ENCODE measurements at places on chromosomes 5 and 9.

DNA sequence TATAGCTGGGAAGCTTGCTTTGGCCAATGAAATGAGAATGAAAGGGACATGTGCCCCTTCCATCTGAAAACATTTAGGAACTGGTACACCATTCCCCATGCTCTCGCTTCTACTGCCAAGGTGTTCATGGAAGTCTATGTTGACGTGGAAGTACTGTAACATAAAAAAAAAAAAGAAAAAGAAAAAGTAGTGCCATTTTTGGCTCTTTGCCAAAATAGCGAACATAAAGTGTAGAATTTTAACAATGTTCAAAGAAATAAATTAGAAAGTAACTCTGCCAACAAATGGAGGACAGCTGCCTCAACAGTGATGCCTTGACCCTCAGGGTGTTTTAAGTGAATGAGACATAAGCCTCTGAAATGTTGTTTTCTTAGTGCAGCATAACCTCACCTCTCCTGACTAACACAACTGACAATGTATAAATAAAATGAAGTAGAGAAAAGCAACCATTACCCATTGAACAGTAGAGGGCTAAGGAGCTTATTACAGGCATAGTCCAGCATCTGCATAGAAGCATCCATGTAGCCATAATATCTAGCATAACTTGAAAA lies 536.6 kb downstream of the DTWD2 start:
- no peak for DNase-seq

DNA sequence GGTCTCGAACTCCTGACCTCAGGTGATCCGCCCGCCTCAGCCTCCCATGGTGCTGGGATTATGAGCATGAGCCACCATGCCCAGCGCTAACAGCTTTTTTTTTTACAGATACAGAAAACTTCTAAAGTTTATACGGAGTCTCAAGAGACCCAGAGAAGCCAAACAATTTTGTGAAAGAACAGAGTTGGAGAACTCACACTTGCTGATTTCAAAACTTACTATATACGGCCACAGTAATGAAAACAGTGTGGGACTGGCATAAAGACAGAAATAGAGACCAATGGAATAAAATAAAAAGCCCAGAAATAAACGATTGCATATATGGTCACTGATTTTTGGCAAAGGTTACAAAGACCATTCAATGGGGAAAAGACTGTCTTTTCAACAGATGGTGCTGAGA lies 85.6 kb upstream of the CACNA1B start:
- DNase-seq = no peak

DNA sequence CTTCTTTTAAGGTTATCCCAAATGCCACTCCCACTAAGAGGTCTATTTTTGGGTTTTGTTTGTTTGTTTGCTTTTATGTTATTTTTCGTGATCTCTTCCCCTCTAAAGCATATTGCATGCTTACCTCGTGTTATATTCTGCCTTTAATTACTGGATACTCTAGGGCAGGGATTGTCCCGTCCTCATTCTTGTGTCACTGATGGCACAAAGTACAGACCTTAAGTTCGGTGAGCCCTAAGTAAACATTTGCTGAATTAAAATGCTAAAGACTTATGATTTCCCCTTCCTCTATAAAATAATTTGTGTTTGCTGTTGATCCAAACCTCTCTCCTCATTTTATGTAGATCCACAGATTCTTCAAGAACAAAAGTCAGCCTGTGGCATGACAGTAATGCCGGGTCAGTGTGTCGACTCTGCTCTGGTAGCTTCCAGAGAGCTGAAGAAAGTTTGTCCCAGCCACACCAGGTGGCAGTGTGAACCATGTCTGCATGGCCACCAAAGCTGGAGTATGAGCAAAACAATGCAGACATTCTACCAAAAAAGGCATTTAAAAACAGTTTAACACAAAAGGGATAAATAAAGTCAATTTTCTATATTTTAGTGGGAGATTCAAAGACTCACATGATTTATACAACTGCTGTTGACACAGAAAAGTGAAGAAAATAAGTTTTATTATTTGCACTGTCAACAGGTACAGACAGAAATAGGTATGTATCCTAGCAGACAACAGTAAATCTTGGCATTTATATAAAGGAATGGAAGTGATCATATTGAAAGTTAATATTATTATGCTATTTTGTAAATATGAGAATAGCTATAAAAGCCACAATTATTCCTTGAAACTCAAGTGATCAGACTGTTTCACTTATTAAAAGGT lies 17.9 kb upstream of the POC5 start:
- no peak for DNase-seq

DNA sequence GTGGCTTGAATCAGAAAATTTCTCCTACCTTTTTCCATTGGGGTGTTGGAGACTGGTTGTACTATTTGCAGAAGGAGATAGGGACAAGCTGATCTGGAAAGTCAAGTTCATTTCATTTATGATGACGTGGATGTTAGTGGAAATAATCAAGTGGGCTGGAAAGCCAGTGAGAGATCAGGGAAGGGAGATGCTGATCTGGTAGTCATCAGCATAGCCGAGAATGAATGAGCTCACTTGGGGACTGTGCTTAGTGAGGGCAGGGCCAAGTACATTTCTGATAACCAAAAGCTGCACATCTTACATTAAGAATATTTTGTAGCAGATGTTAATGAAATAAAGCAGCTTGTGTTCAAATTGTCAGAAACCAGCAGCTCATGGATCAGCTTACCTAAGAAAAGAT lies 12.1 kb downstream of the MAN2A1 start:
- DNase-seq = no peak

DNA sequence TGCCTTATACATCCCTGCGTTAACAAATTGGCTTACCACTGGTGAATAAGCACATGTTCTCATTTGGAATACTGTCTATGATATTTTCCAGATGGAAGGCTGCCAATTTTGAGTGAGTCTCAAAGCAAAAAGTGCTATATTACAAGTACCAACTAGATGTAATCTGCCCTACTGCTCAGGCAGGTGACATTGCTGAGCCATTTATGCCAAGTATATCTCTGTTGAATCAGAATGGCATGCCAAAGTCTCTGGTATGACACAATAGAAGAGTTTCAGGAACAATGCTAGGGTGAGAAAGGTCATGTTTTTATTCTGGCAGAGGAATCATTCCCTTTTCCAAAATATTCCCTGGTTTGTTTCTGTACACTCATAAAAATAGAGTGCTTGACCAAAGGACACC lies 356.5 kb downstream of the CDH9 start:
- DNase-seq = no peak

GRCh38 chr5:107373549-107374263 lies 297.0 kb downstream of the EFNA5 start:
- no peak for DNase-seq

- DNase-seq = no peak
Measured at GRCh38 chr5:17737092-17737491, 102.8 kb downstream of the TAF11L14 start.

GRCh38 chr9:14348123-14348372 lies 34.1 kb upstream of the NFIB start:
- no peak for DNase-seq

DNA sequence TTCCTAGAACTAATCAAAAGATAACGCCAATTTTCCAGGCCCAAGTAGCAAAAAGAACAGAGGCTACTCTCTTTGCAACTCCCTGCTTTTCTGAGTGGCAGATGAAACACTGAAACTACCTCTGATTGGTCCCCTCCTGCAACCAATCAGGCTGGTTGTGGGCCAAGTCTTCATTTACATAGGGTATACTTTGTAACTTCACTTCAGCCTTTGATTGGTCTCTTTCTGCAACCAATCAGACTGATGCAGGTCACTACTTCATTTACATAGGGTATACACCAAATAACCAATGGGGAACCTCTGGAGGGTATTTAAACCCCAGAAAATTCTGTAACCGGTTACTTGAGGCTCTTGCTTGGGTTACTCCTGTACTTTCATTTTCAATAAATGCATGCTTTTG lies 289.6 kb downstream of the MED10 start:
- DNase-seq = no peak

DNA sequence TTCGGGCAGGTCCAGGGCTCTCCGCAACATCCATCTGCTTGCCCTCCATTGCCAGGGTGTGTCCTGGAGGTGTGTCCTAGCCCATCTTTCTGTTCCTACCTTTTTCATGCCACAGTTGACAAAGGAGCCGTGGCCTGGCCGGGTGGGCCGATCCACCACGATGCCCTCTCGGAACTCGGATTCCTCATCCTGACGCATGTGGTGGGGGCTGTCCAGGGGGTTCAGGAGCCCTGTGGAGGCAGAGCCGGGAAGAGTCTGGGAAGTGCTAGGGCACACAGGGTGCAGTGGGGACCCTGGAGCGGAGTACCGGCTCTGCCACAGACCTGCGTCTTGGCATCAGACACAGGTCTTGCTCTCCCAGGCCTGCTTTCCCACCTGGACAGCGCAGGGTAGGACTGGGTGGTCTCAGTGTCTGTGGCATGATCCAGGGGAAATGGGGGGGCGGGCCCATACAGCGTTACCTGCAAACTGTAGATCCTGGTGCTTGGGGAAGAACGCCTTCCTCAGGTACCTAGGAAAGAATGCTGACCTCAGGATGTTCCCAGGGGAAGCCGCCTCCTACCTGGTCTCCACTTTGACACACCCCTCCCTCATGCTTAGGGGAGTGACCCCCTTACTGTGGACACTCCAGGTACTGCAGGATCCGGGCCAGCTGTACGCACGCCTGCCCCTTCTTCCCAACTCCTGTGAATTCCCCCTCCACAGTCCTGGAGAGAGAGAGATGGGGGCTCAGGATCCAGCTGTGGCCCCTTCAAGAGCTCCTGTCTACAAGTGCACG lies 3.5 kb downstream of the SPOUT1 start:
- DNase-seq = no peak

- DNase-seq = no peak
Measured at GRCh38 chr5:40485021-40485998, 194.4 kb upstream of the PTGER4 start.

- DNase-seq = no peak
Measured at GRCh38 chr5:145246961-145247744, 588.0 kb downstream of the PRELID2 start.

GRCh38 chr9:92135576-92135975 lies 20.4 kb upstream of the SPTLC1 start:
- no peak for DNase-seq

DNA sequence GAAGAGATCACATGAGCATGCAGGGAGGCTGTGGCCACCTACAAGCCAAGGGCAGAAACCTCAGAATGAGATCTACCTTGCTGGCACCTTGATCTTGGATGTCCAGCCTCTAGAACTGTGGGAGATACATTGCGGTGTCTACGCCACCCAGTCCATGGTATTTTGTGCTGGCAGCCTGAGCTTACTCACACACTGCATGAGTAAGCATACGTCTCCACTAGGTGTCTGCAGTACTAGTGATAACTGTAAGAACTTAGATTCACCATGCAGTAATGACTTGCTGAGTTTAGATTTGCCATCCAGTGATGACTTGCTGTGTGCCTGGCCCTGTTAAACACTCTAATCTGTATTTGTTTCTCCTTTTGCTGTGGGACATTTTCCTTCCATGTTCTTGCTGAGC lies 417.7 kb downstream of the GADD45G start:
- DNase-seq = no peak

DNA sequence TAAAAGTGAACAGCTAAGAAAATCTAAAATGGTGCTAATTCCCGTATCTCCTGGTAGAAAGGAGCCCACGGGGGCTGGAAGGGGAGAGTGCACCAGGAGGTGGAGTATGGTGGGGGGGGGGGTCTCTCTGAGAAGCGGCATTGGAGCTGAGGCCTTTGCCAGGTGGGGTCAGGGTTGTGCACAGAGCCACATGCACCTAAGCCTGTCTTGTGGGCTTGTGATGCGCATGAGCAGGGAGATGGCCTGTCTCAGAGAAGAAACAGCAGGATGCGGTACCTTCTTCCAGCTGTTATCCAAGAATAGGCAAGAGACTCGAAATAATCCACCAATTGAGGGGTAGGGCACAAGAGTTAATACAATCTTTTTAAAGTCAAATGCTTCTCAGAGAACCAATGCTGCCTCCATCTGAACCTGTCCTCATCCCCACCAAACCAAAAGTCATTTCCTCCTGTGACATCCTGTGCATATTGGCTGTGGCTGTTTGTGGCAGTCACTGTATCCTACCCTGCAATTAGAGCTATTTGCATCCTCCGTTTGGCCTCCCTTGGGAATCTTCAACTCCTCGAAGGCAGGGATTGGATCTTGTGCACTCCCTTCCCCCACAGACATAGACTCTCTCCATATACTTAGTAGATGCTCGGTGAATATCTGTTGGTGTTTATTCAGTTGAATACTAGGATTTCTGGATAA lies 45.4 kb downstream of the FGF1 start:
- no peak for DNase-seq

- DNase-seq = no peak
Measured at GRCh38 chr9:109616571-109617120, 118.5 kb upstream of the PTPN3 start.

- no peak for DNase-seq
Measured at GRCh38 chr5:29197631-29198454, 1995.6 kb upstream of the CDH6 start.

GRCh38 chr9:134619983-134620661 lies 21.5 kb upstream of the COL5A1 start:
- no peak for DNase-seq

GRCh38 chr5:95447961-95448360 lies 56.8 kb downstream of the FAM81B start:
- DNase-seq = no peak

- no peak for DNase-seq
Measured at GRCh38 chr5:103475629-103476240, 86.9 kb downstream of the NUDT12 start.

GRCh38 chr9:136011703-136012496 lies 50.7 kb upstream of the UBAC1 start:
- DNase-seq = no peak

- DNase-seq = no peak
Measured at GRCh38 chr5:124040799-124041198, 528.8 kb downstream of the CSNK1G3 start.

- no peak for DNase-seq
Measured at GRCh38 chr5:27216367-27216950, 178.1 kb upstream of the CDH9 start.

DNA sequence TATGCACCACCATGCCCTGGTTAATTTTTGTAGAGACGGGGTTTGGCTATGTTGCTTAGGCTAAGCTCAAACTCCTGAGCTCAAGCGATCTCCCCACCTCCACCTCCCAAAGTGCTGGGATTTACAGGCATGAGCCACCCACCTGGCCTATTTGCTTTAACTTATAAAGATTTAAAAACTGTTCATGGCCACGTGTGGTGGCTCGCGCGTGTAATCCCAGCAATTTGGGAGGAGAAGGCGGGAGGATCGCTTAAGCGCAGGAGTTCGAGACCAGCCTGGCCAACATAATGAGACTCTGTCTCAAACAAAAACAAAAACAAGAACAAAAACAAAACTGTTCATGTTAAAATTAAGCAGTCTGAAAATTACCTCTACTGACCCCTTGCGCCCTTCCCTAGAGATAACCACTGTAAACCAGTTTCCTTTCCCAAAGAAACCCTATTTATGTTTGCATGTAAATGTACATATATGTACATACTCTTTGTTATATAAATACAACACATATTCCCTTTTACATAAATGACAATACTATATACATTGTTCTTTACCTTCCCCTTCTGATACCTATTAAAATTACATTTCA lies 1.5 kb downstream of the AK6 start:
- no peak for DNase-seq

GRCh38 chr9:136061405-136061804 lies 33.7 kb downstream of the NACC2 start:
- no peak for DNase-seq
